Activated naive CD4-positive, alpha-beta T cell treated with anti-CD3 and anti-CD28 coated beads, Interleukin-2, amount 50 U/mL, for 72 hours (primary cell): ENCODE measurements at places on chromosomes 3 and 15.

- no peak for DNase-seq
Measured at GRCh38 chr3:141328286-141329166, 39.8 kb upstream of the ZBTB38 start.

GRCh38 chr15:88897456-88898194 lies 2.3 kb upstream of the HAPLN3 start:
- no peak for DNase-seq

DNA sequence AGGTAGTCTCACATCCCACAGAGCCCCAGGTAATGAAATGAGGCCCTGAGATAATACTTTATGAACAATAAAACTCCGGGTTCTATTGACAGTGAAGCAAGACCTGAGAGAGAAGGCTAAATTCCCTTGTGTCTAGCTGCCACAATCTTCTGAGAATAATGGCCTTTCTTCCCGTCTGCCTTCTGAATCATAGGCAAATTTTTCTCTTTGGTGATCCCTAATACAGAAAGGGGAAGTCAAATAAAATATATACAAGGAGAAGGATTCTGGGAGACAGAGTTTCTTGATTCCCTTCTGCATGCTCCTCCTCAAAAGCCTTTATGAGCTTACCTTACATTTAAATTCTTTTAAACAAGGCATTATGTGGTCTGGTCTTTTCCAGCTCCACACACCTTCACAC lies 29.9 kb upstream of the CCR2 start:
- DNase-seq: no peak

DNA sequence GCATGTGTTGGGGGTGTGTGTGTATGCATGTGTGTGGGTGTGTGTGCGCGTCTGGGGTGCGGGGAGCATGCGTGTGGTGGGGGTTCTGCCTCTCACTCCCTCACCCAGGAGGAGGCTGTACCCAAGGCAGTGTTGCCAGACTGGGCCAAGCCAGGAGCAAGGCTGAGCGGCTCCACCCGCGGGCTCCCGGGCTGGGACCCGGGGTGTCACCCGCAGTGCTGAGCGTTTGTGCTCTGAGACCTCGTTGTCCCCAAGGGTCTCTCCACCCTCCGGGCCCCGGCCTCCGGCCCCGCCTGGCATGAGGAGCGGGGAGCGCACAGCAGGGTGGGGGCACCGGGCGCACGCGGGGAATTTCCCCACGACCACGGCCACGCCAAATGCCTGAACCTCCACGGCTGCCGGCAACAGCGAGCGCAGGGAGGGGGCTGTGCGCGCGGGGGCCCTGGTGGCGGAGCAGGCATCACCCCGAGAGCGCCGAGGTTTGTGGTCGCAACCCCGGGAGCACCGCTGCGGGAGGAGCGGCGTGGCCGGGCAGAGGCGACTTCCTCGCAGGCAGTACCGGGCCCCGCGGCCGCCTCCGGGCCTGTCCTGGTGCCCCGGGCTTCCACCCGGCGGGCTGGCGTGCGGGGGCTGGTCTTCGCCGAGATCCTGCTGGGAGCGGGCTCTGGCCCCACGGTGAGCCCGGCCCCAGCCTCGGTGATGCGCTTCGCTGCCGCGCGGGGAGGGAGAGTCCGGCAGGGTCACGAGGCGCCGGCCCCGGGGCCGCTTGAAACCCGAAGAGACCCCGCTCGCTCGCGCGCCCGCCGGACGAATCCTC lies 7.4 kb upstream of the OCA2 start:
- no peak for DNase-seq
